ENCODE measurements at places on chromosomes 1 and 21. TPM values are rescaled to one million over a fixed set of nuclear protein-coding genes. Genes with fewer than 3 reads are reported as not detected.

GNB1 gene
- total RNA-seq = 383 TPM

LMOD1 gene
- total RNA-seq = 1.5 TPM

LINGO4 gene
- not detected for total RNA-seq

DNA sequence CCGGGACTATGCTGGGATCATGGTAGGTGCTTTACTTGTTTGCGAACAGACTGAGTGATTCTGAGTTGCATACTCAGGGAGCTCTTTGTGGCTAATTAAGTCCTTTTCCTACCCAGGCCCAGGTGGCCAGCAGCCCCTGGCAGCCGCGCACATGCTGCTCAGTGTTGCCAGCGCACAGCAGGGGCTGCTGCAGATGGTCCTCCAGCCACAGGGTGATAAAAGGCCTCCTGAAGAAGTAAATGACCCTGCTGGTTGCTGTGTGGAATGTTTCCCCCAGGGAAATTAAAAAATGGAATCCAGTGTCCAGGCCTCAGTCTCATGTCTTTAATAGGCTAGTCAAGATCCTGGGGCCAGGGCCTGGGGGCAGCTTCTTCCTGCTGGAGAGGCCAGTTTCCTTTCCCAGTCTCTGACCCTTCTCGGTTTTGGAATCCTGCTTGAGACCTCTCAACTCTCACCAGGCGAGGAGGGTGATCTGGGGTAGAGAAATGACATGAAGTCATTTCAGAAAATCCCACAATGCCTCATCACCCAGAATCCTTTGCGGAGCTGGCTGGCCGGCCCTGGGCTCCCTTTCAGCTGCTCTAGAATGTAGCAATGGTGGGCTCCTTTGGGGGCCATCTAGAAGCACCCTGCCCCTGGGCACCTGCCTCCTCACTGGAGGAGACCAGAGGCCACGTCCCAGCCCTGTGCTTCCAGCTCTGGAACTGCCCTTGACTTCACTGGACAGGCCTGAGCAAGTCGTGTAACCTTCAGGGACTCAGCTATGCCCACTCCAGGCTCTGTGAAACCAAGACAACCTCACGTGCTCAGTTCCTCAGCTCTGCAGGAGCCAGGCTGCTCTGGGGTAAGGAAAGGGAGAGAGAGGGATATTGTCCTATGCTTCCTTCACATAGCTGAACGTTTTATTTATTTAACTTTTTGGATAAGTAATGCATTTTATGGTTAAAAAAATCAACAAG, 131.4 kb downstream of the MRPS6 start:
- no peak for DNase-seq

DNA sequence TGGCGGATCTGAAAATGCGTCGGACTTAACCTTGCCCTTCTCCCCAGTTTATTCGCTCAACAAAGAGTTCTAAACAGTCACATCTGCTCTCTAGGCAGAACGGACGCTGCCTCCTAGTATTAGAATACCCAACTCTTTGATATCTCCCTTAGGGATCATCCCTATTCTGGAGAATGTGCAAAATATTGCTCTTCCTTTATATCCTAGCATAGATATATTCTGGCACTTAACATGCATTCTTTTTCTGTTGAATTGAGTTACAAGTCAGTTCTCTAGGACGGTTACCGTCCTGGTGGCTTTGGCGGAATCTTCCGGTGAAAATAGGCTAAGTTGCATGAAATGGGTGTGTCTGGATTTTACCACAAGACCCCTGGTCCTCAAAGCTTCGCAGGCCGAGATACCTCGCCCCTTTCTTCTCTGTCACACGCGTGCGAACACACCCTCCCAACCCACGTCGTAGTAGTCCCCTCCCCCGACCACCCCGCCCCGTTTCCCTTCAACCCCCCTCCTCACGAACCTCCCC, 501 bp upstream of the DNAJC6 start:
- no peak for DNase-seq

GRCh38 chr21:46048926-46049889, 48.7 kb upstream of the COL6A2 start:
- no peak for DNase-seq

- DNase-seq = no peak
These were observed 36.0 kb downstream of the SEC16B start for GRCh38 chr1:177933881-177934280.

GRCh38 chr1:4462831-4463484, 191.5 kb upstream of the AJAP1 start:
- DNase-seq = no peak
